ENCODE measurements at places on chromosomes 7 and 10.

DNA sequence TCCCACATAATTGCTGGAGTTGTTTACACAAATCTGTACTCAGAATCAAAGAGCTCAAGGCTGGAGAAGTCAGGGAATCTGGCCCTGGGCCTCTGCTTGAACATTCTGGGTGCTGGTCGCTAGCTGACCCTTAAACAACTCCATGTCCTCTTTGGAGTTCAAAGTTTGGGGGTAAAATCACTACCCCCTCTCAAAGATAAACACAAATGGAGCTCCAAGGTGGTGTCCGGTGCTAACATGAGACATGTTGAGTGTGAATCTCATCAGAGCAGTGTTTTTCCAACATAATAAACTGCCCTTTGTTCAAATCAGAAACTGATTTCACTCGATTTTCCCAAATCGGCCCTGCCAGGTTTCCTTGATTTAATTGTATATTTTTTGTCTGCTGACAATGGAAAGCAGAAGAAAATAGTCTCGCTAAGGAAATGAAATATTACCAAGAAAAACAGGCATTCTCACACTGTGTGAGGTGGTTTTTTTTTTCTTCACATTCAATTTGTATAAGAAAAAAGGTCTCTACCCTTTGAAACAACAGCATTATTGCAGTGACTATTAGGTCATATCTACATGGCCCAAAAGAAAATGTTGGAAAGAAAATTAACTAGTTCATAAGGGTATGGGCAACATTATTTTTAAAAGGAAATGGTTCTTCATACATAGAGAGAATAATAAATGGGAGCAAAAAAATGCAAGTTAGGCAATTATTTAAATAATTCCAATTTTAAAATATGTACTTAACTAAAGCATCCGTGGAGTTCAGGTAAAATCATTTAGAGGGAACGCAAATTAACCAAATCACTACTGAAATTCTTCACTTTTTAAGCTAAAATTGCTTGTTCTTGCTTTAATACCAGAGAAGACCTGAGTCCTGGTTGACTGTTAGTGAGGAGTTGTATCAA is 56.1 kb upstream of the CAPZA2 start:
- DNase-seq, result no peak

- DNase-seq, result peak; percentile 71
These were observed at the start of gene NT5C2 for GRCh38 chr10:103193107-103193819. TSS of gene NT5C2 (minus strand) at chr10:103193272. CDS start at chr10:103174958, 18,314 bp downstream.

DNA sequence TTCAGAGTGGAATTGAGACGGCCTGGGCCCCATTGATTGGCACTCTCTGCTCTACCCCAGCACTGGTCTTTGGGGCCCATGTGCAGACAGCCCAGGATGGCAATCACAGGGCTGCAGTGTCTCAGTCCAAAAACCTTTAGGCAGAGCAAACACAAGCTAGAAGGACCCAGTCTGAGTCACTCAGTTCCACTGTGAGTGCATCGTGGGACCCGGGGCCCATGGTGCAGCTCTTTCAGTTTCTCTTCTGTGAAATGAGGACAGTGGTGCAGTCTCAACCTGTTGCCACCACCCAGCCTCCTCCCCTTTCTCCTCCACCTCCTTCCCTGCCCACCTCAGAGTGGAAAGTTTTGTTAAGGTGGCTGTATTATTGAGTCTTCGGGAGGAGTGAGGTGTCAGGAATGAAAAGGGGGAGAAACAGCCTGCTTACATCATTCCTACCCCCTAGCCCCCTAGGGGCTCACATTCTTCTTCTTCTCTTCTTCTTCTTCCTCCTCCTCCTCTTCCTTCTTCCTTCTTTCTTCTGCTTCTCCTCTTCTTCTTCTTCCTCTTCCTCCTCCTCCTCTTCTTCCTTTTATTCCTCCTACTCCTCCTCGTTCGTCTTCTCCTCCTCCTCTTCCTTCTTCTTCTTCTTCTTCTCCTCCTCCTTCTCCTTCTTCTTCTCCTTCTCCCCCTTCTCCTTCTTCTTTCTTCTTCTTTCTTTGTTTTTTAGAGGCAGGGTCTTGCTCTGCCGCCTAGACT is 19.5 kb upstream of the CARD11 start:
- peak; percentile 33 for DNase-seq

DNA sequence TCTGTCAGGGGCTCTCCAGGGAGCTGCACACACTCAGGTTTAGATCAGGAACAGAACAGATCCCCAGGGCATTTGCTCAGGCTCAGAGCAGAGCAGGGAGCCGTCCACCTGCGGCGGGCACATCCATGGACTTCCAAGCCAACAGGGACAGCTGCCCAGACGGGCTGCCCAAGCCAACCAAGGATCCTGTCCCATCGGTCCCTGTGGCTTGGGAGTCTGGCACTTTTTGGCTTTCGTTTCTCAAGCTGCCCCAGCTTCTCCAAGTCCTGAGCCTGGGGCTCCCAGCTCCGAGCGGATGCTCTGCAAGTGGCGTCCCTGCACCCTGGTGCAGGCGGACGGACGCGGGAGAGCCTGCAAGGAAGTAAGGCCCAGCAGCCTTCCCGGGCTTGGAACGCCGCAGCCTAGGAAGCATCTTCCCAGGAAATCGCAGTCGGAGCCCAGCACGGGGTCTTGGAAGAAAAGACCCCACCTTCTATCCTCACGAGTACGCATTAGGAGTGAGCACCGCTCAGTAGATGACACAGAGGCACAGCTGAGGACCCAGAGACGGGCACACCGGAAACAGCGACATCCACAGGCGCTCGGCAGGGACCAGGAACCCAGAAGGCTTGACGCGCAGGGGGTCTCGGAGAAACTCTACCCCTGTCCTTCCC is 6.0 kb downstream of the GPR146 start:
- no peak for DNase-seq

DNA sequence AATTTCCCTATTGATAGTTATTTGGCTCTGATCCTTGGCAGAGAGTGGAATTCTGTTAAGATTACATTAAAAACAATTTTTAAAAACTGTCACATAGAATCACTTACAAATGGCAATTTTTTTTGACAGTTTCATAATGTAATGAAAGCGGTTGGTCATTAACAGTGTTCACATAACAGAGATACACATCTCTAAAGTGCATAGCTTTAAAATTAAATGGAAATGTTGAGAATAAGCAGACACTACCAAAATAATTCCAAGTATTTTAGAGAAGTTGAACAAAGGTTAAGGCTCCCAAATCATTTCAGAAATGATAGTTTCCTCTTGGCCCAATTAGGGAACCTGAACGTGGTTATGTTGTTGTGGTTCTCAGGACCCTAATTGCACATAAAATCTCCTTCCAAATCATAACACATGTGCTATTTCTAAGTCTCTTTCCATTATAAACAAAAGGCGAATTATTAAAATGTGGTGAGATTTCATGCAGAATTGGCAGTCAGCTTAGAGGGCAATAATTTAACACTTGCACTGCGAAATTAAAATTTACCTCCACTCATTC is 528.9 kb upstream of the FZD8 start:
- no peak for DNase-seq

- no peak for DNase-seq
These were observed 1.5 kb downstream of the NIPSNAP2 start for GRCh38 chr7:55965805-55966421.
